ENCODE measurements at places on chromosomes 13 and 19. TPM values are rescaled to one million over a fixed set of nuclear protein-coding genes. Genes with fewer than 3 reads are reported as not detected.

Gene ZNF416
- 6.0 TPM for total RNA-seq

Gene ZNF567
- 3.4 TPM for total RNA-seq

GRCh38 chr19:52722062-52723003 lies 12.5 kb downstream of the ZNF611 start:
- no peak for DNase-seq

DNA sequence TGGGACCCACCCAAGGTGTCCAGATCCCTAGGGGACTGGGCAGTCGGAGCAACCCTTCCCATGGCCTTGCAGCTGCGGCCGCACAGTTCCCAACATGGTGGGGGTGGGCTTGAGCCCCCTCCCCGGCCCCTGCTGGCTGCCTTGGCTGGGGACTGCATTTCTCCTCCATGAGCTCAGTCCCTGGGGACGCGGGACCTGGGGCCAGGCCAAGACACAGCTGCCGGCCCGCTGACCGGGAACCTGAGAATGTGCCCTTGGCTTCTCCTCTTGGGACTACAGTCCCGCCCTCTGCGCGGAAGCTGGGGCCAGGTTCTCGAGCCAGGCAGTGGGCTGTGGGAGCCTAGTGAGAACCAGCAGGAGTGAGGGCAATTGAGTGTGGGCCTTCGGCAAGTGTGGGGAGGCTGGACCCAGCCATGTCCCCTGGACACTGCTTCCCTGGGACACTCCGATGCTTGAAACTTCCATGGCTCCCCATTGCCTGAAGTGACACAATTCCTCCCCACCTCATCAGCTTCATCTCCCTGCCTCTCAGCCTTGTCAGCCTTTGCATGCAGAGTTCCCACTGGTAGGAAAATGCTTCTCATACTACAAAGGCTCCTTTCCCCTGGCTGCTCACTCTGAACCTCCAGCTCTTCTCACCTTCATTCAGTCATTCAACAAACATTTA lies 13.1 kb upstream of the NOTCH3 start:
- peak; percentile 88 for DNase-seq

DNA sequence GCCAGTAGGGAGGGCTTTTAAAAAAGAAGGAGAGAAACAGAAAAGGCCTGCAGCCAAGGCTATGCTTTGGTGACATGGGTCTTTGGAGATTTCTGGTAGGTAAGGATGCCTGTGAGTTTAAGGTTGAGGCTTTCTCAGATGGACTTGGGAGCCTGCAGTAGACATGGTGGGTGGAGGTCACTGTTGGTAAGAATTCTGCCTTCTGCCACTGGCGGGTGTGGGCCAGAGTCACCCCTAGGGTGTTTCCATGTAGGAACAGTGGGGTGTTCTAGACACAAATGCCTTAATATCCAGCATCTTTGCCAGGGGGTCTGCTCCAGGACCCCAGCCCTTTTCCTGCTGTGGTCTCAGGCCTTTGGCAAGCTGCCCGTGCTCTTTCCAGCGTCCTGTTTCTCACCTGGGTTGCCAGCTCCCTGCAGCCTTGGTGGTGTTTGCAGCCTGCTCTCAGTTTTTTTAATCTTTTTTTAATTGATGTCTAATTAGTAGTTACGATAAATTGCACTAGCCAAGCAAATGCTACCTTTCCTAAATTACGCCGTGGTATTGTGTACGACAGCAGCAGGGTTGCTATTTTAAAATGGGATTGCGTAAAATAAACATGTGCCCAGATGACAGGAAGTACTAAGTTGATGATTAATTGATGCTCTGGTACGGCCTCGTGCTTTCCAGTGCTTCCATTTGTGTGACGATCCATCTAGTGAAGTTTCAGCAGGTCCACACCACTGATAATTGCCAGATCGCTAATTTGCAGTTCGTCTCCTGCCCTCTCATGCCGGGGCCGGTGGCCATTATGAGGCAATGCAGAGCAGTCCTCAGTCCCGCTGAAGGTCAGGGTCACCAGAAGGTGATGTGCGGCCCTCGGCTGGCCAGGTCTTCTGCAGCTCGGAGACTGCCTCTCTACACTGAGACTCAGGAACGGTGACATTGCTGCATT lies 35.3 kb upstream of the NPAS1 start:
- no peak for DNase-seq

All from heart right ventricle (tissue), 16 donors.